Substantia nigra (tissue), 51 donors: ENCODE measurements at places on chromosomes 12 and 14.
A peak's percentile ranks its signal among the peaks of the same experiment; 100 is the strongest.

DNA sequence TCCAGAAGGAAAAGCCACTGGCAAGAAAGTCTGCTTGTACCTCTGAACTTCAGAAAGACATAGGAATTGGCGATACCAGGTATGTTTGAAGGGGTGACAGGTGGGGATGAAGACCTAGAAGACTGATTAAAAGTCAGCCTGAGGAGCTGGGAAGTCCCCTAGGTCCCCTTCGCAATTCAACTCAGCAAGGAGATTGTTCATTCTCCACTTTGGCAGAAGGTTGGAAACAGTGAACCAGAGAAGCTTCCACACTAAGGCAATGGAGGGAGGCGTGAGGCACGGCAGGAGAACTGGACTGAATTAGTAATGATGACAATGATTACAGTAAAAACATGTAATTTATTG, 240.3 kb upstream of the TMPO start:
- no peak for DNase-seq

DNA sequence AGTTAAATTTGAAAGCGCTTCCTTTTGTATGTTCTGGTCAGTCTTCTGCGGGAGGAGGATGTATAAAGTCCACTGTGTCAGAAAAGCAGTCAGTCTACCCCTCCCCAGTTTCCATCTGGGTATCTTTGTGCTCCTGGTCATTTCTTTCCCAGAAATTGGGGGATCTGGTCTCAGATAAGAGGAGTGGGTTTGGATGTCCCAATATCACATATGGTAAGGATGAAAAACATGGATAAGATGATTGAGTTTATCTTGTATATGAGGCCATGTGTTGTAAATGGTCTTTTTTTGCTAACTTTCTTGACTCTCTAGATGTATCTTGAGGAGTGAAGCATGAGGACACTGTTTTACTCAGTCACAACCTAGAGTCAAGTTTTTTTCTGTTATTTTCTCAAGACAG, 186.8 kb upstream of the HIF1A start:
- DNase-seq: no peak

- DNase-seq: peak; percentile 24
These were observed 14.1 kb downstream of the SUSD6 start for GRCh38 chr14:69625299-69626131.

DNA sequence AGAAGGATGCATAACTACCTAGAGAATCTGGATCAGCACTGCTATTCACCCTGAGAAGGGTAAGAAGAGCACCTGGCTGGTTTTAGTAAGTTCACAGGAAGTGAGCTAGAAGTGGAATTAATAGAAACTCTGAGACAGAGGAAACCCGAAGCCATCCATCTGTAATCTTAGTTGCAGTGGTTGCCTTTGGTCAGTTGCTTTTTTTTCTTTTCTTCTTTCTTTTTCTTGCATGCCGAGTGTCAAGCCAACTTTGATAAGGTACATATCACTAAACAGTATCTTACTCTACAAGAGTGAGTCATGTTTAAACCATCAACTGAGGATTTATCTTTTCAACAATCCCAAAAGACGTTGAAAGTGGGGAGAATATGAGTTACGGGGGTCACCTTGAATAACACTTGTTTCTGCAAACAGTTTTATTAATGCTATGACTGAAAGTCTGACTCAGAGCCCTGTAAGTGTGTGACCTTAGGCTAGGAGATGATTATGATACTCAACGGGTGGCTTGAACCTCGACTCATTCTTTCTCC, 26.7 kb downstream of the C12orf75 start:
- DNase-seq: no peak

DNA sequence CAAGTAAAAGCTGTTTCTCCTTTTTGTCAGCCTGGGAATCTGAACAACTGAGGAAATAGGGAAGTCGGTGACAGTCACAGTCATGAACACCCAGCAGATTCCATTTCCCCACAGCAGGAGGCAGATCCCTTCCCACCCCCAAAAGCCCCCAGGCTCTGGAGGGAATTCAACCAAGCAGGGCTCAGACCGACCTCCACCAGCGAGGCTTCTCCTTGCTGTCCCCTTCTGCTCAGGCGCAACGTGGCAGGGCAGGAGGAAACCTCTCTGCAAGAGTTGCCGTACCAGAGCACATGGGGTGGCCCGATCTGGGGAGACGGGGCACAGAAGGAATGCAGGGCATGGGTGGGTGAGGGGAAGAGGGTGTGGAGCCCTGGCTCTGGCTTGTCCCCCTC, 319 bp downstream of the GALNT6 start:
- peak; percentile 42 for DNase-seq

- DNase-seq: no peak
These were observed 29.8 kb downstream of the CFL2 start for GRCh38 chr14:34684578-34684977.
